ENCODE measurements at places on chromosomes 3 and 15.

GRCh38 chr3:114646526-114646925 is 352.7 kb downstream of the TIGIT start:
- no peak for DNase-seq

- DNase-seq: no peak
These were observed 29.4 kb upstream of the AP4E1 start for GRCh38 chr15:50879016-50879617.

- DNase-seq: no peak
These were observed 11.1 kb upstream of the MFN1 start for GRCh38 chr3:179336345-179336929.

- DNase-seq: no peak
These were observed 326.4 kb upstream of the IGF1R start for GRCh38 chr15:98321896-98322295.

DNA sequence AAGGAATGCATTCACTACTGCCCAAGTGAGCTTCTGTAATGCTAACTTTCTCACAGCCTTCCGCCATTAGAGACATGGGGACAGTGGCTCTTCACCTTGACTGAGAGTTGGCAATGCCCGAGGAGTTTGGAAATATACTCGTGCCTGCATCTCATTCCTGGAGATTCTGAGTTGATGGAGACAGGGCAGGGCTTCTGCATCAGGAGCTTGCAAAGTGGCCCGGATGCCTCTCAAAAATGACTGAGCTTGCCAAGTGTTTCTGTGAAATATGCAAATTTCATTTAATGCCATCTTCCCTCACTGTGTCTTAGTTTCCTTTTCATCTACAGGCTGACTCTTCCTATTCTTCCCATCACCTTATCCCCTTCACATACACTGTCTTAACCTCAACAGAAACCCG is 346.2 kb downstream of the GRM7 start:
- no peak for DNase-seq

DNA sequence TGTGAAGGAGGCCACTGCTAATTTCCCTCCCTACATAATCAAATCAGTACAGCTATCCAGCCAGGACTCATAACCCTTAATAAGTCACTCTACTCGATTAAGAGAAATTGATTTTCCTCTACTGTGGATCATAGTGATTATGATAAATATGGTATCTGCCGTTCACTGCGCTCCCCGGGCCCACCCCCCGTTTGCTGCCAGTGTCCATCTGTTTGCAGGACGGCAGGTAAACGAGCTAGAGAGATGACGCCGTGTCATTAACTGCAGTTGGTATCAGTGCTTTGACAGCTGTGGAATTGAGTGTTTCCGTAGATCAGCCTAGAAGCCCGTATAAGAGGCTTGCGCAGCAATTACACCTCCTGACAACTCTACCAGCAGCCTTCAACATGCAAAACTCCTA is 94.9 kb downstream of the ROBO2 start:
- DNase-seq: no peak

Data from left renal cortex interstitium (tissue), 4 donors.